ENCODE measurements at places on chromosomes 12 and 14. TPM values are rescaled to one million over a fixed set of nuclear protein-coding genes. Genes with fewer than 3 reads are reported as not detected.

GRCh38 chr12:7934889-7935492 is 996 bp downstream of the SLC2A3 start:
- no peak for DNase-seq

GRCh38 chr14:36818794-36819384 is 157.2 kb downstream of the PAX9 start:
- no peak for DNase-seq

- no peak for DNase-seq
Observed at GRCh38 chr12:77120156-77121085, 55.1 kb upstream of the E2F7 start.

DNA sequence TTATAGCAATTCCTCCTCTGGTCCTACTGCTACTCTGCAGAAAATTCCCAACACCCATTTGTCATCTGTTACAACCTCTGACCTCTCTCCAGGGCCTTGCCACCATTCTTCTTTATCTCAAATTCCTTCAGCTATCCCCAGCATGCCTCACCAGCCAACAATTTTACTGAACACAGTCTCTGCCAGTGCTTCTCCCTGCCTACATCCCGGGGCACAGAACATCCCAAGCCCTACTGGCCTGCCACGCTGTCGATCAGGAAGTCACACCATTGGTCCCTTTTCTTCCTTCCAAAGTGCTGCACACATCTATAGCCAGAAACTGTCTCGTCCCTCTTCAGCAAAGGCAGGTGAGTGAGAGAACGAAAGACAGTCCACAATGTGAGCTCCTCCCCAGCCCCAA is 122.1 kb downstream of the TTLL5 start:
- no peak for DNase-seq

DNA sequence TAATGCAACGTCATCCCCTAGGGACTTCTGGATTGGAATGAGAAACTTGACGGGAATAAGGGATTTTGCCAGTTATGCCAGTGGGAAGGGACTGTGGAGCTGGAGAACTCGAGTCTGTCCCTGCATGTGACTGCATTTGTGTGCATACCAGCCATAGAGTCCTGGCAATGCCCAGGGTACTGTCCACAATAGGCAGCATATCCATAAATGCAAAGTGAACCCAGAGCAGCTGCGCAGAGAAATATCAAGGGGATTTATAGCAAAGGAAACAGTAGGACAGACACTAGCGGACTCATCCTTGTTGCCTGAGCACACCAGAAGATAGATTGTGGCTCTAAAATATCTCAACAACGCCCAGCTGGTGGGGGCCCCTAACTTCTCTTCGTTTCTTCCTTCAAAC is 247.1 kb upstream of the SRRM4 start:
- no peak for DNase-seq

Gene CHST11
- total RNA-seq = 4.7 TPM

- DNase-seq = no peak
Observed at GRCh38 chr14:98171654-98172053, 1100.3 kb downstream of the BCL11B start.

Gene KLRC4
- 0.37 TPM for total RNA-seq

Gene KRT72
- not detected for total RNA-seq

Gene TPH2
- not detected for total RNA-seq

GRCh38 chr14:55120571-55121495 is 8.2 kb upstream of the LGALS3 start:
- DNase-seq = no peak

DNA sequence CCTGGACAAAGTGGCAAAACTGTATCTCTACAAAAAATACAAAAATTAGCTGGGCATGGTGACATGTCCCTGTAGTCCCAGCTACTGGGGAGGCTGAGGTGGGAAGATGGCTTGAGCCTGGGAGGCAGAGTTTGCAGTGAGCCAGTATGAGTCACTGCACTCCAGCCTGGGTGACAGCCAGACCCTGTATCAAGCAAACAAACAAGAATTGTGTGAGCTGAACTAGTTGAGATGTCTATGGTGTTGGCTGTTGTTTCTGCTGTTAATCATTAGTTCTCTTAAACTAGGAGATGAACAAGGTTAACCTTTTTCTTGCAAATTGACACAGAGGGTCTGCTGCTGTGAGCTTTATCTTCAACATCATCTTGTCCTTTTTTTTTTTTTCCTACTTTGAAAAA is 23.6 kb downstream of the RASSF3 start:
- DNase-seq = no peak

Gene GPX2
- total RNA-seq = 21.0 TPM

DNA sequence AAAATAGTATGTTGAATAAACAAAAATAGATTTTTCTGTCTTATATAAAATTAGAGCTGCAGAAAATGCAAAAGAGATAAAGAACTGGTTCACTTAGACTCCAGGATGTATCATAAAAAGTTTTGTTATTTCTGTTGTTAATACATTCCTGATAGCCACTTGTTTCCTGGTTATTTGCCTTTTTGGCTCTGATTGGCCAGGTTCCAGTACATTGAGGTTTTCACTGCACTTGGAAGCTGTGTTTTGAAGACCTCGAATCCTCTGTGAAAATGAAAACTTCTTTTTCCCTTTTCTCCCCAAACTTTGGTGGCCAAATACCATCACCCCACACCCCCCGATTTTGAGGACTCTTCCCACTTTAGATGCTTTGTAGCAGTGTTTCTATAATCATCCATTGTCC is 525.3 kb downstream of the MED13L start:
- no peak for DNase-seq

DNA sequence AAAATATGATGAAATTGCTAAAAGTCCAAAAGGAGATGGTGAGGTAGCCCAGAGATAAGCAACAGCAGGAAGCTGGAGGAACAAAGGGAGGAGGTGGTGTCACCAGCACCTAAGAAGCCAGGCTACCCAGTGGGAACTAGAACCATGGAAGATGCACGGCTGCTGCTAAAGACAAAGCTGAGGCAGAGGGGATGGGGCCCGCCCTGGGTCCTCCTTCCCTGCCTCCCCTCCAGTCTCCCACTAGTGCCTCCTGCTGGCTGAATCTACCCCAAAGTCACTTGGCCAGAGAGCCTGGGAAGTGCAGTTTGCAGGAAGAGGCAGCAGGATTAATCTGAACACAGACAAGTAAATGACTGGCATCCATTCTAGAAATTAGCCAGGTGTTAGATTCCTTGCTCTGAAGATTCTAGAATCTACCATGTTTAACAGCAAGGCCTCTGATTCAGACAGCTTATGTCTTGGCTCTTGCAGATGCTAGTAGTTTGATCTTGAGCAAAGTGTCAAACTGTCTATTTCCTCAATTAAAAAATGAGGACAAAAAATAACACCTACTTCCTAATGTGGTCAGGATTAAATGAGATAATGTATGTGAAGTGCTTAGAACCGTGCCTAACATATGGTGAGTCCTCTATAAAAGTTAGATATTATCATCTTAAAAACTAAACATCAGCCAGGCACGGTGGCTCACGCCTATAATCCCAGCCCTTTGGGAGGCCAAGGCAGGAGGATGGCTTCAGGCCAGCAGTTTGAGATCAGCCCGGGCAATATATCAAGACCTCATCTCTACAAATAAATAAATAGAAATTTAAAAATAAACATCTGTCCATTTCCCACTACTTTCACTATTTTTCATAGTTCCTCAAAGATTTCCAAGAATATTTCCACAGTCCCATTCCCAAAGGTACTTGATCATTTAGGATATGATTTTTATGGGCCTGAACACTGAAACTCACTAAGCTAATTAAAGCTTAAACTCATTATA is 5.8 kb upstream of the LRP10 start:
- DNase-seq = no peak

GRCh38 chr14:76191297-76191696 is 39.6 kb downstream of the GPATCH2L start:
- DNase-seq = no peak

DNA sequence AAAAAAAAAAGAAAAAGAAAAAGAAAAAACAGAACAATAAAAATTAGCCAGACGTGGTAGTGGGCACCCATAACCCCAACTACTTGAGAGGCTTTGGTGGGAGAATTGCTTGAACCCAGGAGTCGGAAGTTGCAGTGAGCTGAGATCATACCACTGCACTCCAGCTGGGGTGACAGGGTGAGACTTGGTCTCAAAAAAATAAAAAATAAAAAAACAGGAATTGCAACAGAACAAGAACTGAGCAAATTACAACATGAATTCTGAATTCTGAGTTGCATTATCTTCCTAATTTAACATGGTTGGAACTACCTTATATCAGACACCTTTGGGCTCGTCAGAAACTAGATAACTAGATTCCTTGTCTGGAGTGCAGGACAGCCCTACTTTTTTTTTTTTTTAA is 53.3 kb upstream of the NR2C1 start:
- no peak for DNase-seq

GRCh38 chr12:25458047-25458552 is 95.0 kb downstream of the LMNTD1 start:
- no peak for DNase-seq

DNA sequence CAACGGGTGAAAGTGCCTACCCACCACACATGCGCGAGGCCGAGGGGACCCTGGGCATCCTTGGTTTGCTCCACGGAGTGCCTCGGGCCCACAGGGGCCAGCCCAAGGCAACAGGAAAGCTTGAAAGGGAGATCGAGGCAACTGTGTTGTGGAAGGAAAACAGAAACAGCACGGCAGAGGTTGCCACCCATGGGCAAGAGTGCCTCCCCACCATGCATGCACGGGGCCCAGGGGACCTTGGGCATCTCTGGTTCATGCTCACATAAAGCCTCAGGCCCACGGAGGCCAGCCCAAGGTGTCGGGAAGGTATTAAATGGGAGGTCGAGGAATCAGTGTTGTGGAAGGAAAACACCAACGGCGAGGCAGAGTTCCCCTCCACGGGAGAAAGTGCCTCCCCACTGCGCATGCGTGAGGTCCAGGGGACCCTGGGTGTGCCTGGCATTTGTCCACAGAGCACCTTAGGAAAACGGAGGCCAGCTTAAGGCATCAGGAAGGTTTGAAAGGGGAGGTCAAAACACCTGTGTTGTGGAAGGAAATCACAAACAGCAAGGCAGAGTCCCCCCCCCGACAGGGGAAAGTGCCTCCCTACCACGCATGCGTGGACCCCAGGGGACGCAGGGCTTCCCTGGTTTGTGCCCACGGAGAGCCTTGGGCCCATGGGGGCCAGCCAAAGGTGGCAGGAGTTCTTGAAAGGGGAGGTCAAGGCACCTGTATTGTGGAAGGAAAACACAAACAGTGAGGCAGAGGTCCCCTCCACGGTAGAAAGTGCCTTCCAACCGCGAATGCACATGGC is 367.3 kb downstream of the ALG10 start:
- no peak for DNase-seq

DNA sequence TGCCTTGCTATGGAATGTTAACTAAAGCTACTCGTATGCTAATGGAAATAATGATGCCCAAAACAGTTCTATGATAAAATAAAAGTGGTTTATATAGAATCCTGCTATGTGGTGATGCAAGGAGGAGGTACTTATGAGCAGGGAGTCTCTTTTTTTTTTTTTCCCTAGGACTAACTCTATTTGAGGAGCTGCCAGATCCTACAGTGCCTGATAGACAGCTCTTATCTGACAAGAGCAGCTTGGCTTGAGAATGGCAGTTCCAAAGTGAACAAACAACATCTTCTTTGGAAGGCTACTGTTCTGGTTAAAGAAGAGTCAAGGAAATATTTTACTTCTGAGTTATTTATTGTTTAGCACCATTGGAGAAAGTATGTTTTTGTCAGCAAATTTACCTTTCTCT is 10.2 kb upstream of the ACSM4 start:
- no peak for DNase-seq
